ENCODE measurements at places on chromosomes 7 and 10.

- no peak for DNase-seq
Observed at GRCh38 chr7:151380199-151381097, 29.4 kb downstream of the WDR86 start.

GRCh38 chr7:31122649-31123058 lies 70.5 kb downstream of the ADCYAP1R1 start:
- DNase-seq = peak; percentile 59

DNA sequence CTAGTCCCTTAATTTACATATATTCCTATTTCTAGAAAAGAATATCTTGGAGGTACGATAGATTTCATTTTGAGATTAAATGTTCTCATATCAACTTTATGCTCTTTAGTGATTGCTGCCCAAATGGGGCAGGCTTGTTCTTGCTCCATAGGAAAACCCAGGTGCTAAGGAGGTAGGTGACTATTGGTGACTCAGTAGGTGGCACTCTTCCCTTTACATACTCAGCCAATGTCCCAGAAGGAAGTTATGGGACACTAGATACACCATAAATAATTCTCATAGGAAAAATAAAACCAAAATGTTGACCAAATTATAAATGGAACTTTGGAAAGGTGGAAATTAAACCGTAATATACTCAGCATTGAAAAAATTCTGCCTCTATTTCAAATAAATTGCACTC lies 4.0 kb downstream of the SKAP2 start:
- no peak for DNase-seq

DNA sequence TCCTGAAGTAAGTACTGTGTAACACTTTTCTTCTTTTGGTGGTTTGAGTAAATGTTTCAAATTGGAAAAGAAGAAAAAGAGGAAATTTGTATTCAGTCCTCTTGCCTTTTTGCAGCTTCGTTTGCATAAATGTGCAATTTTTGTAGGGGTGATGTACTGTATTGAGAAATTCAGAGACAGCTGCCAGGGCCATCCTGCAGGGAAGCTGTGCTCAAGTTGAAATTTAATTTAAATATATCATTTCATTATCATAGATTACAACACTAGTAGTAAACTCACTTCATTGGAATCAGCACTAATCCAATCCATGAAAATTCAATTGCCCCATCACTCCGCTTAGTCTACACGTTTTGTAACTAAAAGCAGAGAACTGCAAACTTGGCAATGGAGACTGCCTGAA lies 415.4 kb downstream of the DNAJB9 start:
- DNase-seq = no peak

DNA sequence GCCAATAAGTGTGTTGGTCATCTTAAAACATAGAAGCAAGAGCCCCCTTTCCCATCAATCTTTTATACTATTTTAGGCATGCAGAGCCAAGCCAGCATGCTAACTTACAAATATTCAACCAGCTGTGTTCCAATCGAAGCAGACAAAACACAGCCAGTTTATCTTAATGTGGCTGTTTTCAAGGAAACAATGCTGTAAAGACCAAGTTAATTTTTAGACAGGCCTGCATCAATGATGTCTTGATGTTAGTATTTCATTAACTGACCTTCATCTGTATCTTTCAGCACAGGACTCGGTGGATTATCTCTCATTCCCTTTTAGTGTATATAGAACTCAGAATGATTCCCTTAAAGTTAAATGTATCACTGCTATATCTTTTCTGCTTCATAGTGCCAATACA lies 262.0 kb upstream of the ZWINT start:
- DNase-seq = no peak

DNA sequence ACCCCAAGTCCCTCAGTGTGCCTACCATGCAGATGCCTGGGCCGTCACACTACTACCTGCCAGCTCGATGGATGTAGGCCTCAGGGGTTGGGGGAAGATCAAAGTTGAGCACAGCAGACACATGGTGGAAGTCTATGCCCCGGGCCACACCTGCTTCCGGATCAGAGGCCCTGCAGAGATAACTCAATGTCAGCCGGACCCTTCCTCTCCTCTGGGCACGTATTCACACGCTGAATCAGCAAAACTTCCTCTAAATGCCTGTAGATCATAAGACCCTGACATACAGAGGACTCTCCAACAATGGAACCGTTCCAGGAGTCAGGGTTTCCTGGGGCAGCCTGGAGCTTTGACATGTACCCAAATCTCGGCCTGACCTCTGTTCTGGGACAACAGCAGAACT lies 3.7 kb downstream of the DDX56 start:
- DNase-seq = no peak

DNA sequence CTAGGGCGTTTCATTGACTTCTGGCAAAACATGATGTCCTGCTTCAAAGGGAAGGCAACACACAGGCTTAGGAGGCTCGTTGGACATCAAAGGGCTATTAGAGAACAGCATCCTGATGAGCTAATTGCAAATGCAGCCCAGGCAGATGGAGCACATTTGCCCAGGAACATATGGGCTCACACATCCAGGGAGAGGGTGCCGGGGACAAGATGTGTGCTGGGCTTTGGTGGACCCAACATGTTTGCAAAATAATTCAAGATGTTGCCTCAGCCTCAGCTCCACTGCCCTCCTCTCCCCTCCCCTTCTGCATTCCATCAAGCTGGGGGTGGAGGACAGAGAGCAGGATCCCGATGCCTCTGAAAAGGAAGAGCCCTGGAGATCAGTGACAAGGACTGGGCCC lies 217.1 kb upstream of the ZMIZ1 start:
- DNase-seq = no peak

GRCh38 chr7:148277042-148277660 lies 313.4 kb upstream of the C7orf33 start:
- DNase-seq = no peak

DNA sequence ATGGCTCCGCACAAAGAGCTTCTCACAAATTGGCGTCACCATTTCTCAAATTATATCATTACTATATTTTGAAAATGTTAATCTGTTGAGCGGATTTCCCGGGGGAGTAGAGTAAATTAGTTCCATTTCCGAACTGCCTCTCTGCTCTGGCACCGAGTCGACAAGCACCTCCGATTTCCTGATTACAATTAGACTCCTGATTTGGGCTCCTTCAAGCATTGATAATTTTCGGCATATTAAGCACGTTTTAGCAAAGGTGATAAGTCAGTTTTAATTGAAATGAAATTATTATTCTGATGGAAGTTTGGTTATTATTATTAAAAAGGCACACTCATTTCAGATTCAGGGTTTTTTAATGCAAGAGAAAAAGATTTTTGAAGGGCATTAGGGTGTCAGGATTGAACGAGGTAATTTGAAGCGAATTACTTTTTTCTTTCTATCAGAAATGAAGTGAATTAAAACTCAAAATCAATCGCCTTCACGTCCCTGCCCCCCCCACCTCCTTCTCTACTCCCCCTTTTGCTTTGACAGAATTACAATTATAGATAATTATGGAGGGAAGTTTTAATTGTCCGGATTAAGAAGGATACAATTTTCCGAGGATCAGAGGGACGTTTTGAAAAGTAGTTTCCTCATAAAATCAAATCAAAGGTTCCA lies 4.0 kb upstream of the UNCX start:
- DNase-seq = no peak

GRCh38 chr7:94621120-94621519 lies 34.8 kb downstream of the SGCE start:
- DNase-seq = no peak

- DNase-seq = no peak
Observed at GRCh38 chr7:37362802-37363201, 85.9 kb downstream of the ELMO1 start.

GRCh38 chr7:5457245-5457735 lies 33.7 kb upstream of the TNRC18 start:
- DNase-seq = no peak

GRCh38 chr10:34206078-34206934 lies 608.8 kb downstream of the PARD3 start:
- no peak for DNase-seq

DNA sequence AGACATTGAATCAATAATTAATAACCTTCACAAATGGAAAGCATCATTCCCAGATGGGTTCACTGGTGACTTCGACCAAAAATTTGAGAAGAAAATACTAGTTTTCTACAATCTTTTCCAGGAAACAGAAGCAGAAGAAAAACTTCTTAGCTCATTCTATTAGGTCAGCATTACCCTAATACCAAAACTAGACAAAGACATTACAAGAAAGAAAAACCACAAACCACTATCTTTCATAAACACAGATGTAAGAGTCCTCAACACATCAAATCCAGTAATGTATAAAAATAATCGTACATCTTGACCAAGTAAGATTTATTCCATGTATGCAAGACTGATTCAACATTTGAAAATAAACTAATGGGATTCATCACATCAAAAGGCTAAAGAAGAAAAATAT lies 64.0 kb upstream of the CDK1 start:
- DNase-seq = no peak

DNA sequence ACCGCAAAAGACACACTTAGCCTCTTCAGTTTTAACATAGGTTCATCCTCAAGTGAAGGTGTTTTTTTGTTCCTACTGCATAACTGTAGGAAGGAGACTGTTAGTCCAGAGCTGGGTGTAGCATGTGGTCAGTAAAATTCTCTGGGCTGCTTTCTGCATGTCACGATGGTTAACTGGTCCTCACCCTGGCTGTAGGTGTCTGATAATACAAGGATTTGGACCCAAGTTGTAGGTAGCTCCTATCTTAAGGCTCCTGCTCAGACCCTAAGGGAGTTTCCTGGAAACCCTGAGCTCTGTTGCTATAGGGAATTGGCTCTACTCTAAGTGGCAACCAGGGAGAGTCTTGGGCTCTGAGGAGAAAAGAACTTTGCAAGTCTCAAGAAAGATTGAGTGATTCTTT lies 112.9 kb downstream of the SAMD9 start:
- DNase-seq = no peak

DNA sequence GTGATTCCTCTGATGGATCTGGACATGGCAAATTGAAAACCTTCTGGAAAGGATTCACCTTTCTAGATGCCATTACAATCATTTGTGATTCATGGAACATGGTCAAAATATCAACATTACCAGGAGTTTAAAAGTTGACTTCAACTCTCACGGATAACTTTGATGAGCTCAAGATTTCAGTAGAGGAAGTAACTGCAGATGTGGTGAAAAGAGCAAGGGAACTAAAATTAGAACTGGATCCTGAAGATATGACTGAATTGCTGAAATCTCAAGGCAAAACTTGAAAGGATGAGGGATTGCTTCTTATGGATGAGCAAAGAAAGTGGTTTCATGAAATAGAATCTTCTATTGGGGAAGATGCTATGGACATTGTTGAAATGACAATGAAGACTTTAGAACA lies 293.6 kb downstream of the ARHGAP12 start:
- DNase-seq = no peak

DNA sequence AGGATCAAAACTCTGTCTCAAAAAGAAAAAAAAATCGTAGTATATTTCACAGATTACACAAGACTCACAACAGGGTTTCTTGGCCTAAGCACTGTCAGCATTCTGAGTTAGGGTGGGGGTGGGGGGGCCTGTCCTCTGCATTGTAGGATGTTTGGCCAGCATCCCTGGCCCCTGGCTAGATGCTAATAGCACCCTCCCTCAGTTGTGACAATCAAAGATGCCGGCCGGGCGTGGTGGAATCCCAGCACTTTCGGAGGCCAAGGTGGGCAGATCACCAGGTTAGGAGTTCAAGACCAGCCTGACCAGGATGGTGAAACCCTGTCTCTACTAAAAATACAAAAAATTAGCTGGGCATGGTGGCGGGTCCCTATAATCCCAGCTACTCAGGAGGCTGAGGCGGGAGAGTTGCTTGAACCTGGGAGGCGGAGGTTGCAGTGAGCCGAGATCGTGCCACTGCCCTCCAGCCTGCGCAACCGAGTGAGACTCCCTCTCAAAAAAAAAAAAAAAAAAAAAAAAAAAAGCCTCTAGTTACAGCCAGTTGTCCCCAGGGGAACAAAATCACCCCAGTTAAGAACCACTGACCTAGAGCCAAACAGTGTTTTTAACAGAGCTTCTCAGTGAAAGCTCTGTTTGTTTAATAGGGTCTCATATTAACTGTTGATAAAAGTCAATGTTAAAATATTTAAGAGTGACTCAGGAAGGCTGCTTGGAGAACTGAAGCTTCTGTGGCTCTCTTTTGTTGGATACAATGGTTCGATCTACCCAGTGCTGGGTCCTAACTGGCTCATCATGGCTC lies 161.0 kb upstream of the FAM171A1 start:
- no peak for DNase-seq

- DNase-seq = no peak
Observed at GRCh38 chr7:25835197-25835596, 316.8 kb upstream of the NFE2L3 start.

- DNase-seq = no peak
Observed at GRCh38 chr7:117731455-117731854, 141.8 kb downstream of the CTTNBP2 start.

- DNase-seq = peak; percentile 72
Observed at GRCh38 chr7:94655848-94656657, at the start of gene SGCE. Gene SGCE (minus strand): TSS chr7:94656133. CDS start chr7:94656098, 35 bp downstream.

- DNase-seq = no peak
Observed at GRCh38 chr7:1053002-1053411, 8.7 kb downstream of the GPR146 start.

- DNase-seq = no peak
Observed at GRCh38 chr7:149191851-149192250, 3.5 kb upstream of the ZNF282 start.

GRCh38 chr10:72044417-72045041 lies 43.8 kb downstream of the SPOCK2 start:
- DNase-seq = no peak

GRCh38 chr10:27446091-27446918 lies 57.8 kb upstream of the RAB18 start:
- no peak for DNase-seq

All from lower lobe of right lung (tissue), 2 donors.